ENCODE measurements at places on chromosomes 6 and 20. TPM values are rescaled to one million over a fixed set of nuclear protein-coding genes. Genes with fewer than 3 reads are reported as not detected.
A peak's percentile ranks its signal among the peaks of the same experiment; 100 is the strongest.

GRCh38 chr6:6920114-6920986, 187.4 kb upstream of the RREB1 start:
- no peak for DNase-seq

DNA sequence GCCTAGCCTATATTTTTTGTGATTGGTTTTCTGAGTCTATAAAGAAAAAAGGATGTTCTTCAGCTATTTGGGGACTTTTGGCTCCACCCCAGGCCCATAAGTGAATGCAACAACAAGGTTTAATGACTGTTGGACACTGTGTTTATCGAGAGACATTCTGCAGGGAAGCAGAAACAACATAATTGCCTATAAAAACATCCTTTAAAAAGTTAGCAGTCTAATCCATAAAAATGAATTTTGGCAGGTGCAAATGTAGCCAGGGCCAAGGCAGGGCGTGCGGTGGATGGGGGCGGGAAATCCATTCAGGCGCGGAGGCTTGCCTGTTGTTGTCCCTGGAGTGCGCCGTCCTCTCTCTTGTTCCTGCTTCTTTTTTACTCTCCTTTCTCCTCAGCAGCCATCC, 99.3 kb downstream of the PAX1 start:
- DNase-seq = no peak

GRCh38 chr6:63635215-63635587, 401 bp upstream of the PHF3 start:
- peak; percentile 8 for DNase-seq

DNA sequence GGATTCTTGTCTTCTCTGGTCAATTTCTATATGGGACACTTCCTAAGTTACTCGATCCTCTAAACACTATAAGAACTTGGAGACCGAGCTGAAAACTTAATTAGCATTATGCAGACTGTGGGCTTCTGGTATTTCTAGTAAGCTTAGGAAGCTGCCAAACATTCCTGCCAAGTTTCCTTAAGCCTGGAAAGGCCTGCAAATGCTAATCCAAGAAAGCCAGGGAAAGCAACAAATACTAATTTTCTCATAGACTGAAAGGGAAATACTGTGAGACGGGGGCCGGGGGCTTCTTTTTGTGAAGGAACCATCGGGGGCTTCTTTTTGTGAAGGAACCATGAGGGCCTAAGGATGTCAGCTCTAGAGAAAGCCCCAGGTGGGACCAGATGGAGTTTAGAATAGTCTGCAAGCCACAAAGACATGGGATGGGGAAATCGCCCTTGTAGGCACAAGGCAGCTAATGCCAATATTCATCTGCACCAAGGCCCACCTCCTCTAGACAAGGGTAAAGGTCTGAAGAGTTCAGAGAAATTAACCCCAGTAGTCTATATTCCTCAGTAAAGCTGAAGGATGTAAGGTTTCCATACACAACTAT, 332.4 kb upstream of the PRDM1 start:
- peak; percentile 51 for DNase-seq

The BANF2 gene
- not detected for polyA plus RNA-seq

DNA sequence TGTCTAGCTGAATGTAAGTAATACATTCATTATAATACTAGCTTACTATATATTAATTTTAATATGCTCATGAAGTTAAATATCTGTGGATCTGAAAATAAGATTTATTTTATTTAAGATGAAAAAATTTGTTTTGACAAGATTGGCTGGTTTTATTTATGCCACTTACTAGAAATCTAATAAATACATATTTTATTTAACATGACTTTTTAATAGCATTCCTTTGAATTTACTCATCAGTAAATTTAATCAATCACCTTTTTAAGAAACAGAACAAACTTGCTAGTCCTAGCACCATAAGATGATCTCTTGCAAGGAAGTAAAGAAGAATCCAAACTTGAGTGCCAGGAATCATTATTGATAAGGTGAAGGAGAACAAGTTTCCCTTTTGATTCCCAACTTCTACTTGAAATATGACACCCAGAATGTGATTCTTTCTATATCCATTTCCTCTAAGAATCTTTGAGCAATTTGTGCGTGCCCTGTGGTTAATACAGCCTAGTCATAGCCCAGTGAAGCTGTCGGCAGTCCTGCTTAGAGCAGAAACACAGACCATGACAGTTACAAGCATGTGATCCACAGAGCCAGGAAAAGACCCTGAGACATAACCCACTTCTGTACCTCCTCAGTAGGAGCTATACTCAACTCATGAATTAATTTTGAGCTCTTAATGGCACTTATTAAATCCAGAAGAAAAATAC, 282.3 kb upstream of the QKI start:
- no peak for DNase-seq

DNA sequence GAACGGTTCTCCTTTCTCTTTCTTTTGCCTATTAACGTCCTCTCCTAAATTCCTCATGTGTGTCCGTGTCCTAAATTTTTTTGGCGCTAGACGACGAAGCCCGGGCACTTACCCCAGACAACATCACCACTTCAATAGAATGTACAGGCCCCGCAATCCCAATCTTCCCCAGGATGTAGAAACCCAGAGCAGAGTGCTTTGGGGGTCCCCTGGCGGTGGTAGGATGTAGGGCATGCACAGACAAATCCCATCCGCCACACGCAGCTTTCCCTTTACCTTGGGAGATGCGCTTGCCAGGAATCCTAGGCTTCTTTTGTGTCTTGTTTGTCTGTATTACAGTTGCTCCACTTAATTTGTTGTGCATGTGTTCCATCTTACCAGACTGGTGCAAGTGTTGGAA, 417.3 kb upstream of the ARID1B start:
- no peak for DNase-seq

The TMEM244 gene
- not detected for polyA plus RNA-seq

DNA sequence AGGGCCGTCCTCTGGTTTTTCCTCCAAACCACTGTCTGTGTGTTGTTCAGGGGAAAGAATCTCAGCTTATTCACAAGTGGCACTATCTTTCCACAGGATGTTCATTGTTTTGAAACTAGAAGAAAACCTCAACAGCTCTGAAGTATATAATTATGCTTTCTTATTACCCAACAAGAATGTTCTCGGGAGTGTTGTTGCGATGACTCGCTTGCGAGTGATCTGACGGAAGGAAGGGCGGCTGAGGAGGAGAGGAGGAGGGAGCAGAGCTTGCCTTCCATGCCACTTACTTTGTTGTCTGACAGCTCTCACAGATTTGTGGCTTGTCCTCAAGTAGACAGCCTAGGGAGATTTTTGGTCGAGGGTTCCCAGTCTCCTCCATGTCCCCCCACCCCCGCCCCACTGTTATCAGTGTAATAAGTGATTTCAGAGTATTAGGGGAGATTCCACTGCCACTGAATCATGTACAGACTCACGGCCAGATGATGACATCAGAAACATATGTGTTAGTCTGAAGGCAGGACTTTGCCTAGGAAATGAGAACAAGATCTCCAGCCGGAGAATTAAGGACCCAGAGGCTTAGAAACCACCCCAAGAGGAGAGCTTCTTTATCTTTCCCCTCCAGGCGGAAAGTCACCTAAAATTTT, 80.7 kb upstream of the CCN6 start:
- peak; percentile 83 for DNase-seq

Measured in right lung (tissue), 10 donors.